Left ventricle myocardium superior (tissue), 1 donor: ENCODE measurements at places on chromosomes 5 and 9. TPM values are rescaled to one million over a fixed set of nuclear protein-coding genes. Genes with fewer than 3 reads are reported as not detected.

The MRNIP gene
- total RNA-seq: 14.8 TPM

The SLC27A6 gene
- 52.2 TPM for total RNA-seq

The HAND1 gene
- 37.8 TPM for total RNA-seq

The SOHLH1 gene
- total RNA-seq: not detected

The SLC34A3 gene
- not detected for total RNA-seq

The DAB2 gene
- total RNA-seq: 32.4 TPM

The FBP2 gene
- not detected for total RNA-seq

The FOXD4L6 gene
- not detected for total RNA-seq

The EPB41L4B gene
- 8.9 TPM for total RNA-seq

The SPATA31E1 gene
- total RNA-seq: not detected

The UBAP2 gene
- total RNA-seq: 34.9 TPM

The TBCA gene
- 119 TPM for total RNA-seq

The OMD gene
- 4.4 TPM for total RNA-seq

The ZNF454 gene
- 2.3 TPM for total RNA-seq

The GZMA gene
- 0.87 TPM for total RNA-seq

The HK3 gene
- 3.7 TPM for total RNA-seq

The BNC2 gene
- total RNA-seq: 6.3 TPM
